ENCODE measurements at places on chromosomes 6 and 20.

GRCh38 chr6:46757214-46757596 lies 10.5 kb downstream of the ANKRD66 start:
- DNase-seq, result no peak

DNA sequence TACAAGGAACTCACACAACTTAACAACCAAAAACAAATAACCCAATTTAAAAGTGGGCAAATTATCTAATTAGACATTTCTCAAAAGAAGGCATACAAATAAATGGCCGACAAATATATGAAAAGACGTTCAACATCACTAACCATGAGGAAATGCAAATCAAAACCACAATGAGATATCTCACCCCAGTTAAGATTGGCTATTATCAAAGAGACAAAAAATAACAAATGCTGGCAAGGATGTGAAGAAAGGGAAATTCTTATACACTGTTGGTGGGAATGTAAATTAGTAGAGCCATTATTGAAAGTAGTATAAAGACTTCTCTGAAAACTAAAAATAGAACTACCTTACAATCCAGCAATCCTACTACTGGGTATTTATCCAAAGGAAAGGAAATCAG lies 96.7 kb upstream of the SIRPG start:
- no peak for DNase-seq

- DNase-seq, result no peak
Measured at GRCh38 chr20:47018381-47018780, 123.7 kb downstream of the EYA2 start.

DNA sequence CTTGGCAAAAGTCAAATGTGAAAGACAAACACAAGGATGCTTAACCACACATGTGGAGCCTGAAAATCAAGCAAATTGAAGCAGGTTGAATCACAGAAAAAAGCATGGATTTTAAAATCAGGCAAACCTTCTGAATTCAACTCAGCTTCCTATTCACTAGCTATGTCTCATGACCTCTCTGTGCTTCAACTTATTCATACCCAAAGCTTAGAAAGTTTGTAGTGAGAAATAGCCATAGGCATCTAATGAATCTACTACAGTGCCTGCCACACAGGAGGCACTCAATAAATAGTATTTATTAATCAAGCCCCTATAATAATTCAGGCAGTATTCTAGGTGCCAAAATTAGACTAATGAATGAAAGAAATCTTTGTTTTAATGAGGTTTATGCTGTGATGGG lies 112.2 kb upstream of the TNFAIP3 start:
- DNase-seq, result no peak

DNA sequence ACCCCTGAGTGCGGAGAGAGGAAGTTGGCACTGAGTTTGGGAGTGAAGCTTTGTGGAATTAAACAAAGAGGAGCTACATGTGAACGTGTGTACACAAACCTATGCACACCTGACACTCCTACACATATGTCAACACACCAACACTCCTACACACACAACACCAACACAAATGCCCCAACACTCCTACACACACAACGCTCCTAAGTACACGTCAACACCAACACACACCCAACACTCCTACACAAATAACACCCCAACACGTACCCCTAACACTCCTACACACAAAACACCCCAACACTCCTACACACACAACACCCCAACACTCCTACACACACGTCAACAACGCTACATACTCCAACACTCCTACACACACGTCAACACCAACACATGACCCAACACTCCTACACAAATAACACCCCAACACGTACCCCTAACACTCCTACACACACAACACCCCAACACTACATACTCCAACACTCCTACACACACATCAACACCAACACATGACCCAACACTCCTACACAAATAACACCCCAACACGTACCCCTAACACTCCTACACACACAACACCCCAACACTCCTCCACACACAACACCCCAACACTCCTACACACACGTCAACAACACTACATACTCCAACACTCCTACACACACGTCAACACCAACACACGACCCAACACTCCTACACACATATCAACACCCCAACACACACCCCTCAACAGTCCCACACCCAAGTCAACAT lies 40.1 kb upstream of the ZBP1 start:
- no peak for DNase-seq

DNA sequence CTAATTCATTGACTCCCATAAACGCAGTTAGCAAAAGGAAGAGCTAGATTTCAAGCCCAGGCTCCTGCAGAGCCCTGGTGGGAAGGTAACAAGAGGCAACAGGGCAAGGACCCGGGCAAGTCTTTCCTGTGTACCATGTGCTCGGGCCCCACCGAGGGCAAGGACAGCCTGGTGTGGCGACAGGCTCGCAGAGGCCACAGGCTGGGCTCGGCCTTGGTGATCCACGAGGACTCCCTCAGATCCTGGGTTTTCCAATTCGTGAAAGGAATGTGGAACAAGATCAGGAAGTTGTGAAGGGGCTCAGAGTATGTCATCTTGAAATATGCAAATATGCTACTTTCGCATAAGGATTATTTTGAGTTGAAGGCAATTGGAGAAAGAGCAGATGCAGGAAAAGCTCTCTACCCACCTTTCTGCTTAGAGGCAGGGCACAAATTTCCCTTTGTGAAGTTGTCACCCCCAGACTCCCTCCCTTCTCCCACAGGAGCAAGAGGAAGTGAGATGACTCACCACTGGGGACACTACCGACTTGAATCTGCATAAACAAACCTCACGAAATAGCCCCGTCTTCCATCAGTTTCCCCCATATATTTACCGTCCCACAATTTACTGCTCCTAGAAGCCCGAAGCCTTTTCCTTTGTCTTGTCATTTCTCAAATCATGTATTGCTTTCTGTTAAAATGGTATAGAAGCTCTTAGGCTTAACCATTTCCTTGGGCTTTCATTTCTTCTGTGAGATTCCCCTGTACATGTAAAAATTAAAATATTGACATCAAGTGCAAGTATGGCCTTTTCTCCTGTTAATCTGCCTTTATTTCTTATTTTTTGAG lies 79.0 kb downstream of the PSMG4 start:
- no peak for DNase-seq

- no peak for DNase-seq
Measured at GRCh38 chr6:105596284-105596755, 193.4 kb upstream of the PREP start.

DNA sequence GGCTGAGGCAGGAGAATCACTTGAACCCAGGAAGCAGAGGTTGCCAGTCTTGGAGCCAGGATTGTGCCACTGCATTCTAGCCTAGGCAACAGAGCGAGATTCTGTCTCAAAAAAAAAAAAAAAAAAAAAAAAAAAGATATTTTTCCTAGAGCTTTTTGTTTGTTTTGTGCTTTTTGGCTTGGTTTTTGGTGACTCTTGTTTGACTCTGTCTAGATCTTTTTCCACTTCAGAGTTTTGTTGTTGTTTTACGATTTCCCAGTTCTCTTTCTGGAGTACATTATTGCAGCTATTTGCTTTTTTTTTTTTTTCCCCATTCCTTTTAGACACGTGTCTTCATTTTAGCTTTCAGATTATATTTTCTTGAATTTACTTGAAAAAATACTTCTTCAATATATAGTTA lies 67.0 kb upstream of the AKAP12 start:
- DNase-seq, result no peak

- DNase-seq, result no peak
Measured at GRCh38 chr6:49082611-49083010, 380.4 kb downstream of the MMUT start.

DNA sequence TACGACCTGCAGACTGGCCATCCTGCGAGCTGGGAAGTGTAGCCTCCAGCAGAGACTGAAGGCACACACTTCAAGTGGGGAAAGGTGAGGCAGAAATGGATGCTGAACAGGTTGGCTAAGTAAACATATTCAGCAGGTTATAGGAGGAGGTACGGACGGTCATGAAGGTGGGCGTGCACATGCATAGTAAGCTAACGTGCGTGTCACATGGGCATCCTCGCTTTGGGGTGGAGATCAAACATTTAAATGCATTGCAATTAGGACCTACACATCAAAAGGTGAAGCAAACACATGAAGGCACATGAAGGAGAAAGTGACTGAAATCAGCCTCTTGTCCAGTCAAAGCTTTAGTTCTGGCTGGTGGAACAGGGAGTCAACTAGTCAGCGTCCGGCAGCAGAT lies 305.6 kb upstream of the EXOC2 start:
- no peak for DNase-seq

DNA sequence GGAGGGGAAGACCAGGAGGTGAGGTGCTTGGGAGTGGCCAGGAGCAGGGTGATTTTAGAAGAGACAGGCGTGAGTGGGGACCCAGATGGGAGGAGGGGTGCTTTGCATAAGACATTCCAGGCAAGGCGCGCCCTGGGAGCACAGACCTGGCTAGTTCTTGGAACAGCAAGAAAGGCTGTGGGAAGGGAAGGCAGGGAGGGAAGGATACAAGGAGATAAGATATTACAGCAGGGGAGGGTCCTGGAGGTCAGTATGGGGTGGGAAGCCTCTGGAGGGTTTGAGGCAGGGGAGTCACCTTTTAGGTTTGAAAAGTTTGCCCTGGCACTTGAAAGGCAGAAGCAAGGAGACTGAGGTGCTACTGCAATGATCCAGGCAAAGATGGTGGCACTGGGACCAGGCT lies 111.8 kb downstream of the ZDHHC14 start:
- DNase-seq, result no peak

DNA sequence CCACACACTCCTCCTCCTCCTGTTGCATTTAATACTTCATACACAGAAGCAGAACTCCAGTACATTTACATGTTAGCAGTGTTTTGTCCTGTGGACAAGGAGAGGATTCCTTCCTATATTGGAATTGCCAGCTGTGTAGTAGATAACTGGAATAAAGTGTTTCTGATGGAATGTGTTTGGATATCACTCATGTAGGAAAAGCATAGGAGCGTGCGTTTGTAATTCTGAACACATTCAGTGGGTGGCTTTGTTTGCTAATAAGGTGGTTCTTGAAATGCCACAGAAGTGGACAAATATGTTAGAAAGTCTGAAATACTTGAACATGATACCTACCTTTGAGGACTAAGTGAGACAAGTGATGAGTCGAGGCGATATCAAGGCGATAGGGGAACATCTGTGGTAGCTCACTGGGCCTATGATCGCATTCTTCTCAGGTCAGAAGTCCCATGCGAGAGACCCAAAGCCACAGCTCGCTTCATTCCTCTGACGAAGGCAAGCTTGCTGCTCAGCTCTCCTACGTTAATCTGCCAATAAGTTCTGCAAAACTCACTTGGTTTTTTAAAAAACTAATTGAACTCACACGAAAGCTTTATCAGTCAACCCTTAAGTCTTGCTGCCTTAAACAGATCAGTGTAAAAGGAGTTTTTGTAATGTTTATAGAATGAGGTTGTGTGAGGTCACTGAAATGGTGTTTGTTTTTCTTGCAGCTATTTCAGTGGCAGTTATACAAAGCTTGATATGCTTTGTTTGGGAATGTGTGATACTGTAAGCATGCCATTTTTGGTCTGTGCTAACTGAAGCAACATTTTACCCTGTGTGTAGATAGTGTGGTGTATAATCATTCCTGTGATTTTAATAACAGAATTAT lies 159.9 kb downstream of the SOX4 start:
- DNase-seq, result no peak

DNA sequence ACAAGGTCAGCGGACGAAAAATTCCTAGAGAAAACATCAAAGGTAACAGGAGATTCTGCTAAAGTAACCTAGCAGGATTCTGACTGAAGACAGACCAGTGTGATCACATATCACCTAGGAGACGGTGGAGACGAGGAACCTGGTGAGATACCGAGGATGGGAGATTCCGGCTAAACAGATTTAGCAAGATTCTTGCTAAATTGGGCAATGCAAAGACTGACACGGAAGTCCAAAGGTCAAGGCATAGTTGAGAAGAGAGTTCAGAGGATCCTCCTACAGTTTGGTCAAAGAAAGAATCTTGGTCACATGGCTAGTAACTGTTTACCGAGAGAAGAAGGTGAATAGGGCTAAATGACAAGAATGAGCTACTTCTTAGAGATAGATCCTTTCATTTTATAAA lies 61.1 kb downstream of the TMEM170B start:
- DNase-seq, result no peak

DNA sequence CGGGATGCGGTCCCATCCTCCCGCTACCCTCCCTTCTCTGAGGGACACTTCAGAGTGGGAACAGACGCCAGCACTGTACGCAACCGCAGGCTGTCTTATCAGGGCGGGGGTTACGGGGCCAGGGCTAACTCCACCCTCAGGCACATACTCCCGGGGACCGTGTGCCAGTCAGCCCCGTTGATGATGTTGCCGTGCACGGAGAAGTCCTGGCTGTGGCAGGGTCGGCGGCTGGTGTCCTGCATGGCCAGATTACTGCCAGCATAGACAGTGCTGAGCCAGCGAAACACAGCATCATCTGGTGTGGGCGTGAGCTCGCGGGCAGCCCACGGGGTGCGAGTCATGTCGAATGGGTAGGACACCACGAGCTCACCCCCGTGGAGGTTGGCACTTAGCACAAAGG lies 5.0 kb downstream of the CPXM1 start:
- DNase-seq, result no peak

DNA sequence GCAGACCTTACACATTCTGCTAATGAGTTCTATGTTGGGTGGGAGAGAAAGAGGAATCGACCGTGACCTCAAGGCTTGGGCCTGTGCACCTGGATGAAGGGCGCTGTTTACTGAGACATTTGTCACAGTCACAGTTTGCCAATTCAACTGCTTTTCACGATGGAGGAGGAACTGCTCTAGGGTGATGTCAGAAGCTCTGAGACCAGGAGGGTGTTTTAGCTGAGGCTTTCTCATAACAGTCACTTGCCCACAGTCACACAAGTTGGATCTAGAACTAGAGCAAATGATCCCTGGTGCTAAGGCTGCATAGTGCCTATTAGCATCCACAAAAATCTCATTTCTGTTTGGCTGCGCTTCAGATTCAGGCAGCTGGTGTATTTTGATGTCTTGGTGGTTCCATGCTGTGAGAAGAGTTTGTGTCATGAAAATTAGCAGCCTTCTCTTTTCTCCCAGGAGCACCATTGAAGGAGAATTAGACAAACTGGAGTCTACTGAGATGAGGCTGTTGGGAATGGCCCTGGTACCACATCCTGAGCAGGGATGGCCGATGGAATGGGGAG lies 83.3 kb upstream of the TGM3 start:
- DNase-seq, result no peak

DNA sequence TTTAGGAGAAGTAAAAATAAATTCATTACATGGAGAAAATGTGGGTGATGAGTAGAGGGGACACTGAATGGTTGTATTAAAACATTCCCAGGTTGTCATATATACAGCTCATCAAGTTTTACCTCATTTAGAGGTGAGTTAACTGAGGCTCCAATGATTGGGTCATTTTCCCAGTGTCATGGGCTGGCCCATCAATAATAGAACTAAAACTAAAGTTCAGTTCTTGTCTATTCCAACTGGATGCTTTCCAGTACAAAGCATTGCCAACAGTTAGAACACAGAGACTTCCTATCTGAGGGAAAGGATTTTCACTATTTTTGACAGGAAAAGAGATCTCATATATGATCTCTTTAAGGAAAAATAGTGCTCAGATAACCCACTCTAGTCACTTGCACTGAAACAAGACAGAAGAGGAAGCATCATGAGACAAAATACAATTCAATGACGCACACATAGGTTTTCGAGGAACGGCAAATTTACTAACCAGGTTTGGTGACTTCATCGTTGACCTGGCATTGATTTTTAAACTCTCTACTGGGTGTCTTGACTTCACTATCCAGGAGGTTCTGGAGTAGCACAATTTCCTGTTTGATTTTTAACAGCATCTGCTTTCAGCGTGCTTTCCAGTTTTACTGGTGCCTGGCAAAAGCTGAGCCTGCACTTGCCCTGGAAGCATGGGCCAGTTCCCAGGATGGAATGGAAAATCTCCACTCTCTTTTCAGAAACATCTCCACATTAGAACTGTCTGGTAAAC lies 195.5 kb upstream of the FBXL4 start:
- no peak for DNase-seq
